ENCODE measurements at places on chromosomes 1 and 21.
A peak's percentile ranks its signal among the peaks of the same experiment; 100 is the strongest.

- no peak for DNase-seq
Observed at GRCh38 chr1:184291701-184292100, 95.1 kb upstream of the C1orf21 start.

- DNase-seq: no peak
Observed at GRCh38 chr1:247966532-247967204, 1.6 kb downstream of the OR2AK2 start.

DNA sequence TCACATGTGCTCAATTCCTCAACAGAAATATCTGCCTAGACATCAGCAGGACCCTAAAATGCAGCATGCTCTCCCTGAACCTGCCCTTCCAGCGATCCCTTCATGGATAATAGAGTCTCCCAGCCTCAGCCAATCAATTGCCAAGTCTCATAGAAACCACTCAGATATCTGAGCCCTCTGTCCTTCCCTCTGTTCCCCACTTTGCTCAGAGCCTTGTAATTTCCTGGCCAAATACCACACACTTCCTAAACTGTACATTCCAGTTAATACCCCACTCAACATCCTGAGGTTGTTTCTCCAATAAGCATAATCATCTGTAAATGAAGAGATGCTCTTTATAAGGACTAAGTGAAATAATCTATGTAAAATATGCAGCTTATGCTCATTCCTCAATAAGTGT lies 59.3 kb upstream of the PTGFRN start:
- no peak for DNase-seq

DNA sequence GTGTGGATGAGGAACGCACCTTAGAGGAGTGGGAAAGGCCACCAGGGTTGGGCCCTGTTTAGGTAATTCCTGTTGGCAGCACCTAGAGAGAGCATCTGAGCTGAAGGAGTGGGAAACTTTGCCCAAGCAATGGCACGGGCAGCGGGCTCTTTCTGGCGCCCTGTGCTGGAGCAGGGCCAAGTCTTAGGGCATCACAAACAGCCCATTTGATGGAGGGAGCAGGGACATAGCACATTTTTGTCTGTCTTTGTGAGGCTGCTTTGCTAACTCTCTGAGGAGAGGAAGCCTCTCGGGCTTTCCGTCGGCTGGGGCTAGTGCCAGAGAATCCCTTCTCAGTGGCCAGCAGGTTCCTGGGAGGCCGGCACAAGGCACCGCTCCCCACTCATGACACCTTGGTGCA lies 22.5 kb upstream of the CNTN2 start:
- no peak for DNase-seq

- DNase-seq: no peak
Observed at GRCh38 chr1:8259498-8260290, 58.2 kb upstream of the SLC45A1 start.

- DNase-seq: no peak
Observed at GRCh38 chr1:9065213-9065751, 4.2 kb downstream of the SLC2A5 start.

- DNase-seq: no peak
Observed at GRCh38 chr1:67955591-67955990, 94.8 kb downstream of the DIRAS3 start.

- no peak for DNase-seq
Observed at GRCh38 chr1:234665975-234666605, 56.1 kb upstream of the IRF2BP2 start.

- DNase-seq: peak; percentile 53
Observed at GRCh38 chr1:52140633-52141512, 1.0 kb upstream of the ZFYVE9 start.

- DNase-seq: no peak
Observed at GRCh38 chr1:107572674-107573211, 392.2 kb downstream of the VAV3 start.

DNA sequence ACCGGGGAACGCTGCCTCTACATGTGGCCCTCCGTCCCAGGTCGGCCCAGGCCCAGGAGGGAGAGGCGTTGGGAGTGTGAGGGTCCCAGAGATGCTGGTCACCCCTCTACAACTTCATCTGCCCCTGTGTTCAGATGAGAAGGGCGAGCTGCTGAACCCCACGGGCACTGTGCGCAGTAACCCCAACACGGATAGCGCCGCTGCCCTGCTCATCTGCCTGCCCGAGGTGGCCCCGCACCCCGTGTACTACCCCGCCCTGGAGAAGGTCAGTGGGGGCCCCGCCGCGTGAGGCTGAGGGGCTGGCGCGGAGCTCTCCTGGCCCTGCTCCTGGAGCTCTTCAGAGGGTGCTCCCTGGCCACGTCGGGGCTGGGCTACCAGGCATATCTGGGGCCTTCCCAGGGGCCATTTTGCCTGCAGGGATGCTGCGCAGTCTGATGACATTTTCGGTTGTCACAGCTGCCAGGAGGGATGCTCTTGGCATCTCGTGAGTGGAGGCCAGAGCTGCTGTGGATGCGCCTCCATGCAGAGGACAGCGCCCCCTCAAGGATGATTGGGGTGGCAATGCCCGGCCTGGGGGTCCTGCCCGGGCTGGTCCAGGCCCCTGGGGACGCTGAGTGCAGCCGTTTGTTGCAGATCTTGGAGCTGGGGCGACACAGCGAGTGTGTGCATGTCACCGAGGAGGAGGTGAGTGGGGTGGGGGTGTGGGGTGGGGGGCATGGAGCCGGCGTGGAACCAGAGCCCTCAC lies 68.6 kb downstream of the PIK3CD start:
- no peak for DNase-seq

GRCh38 chr1:104593413-104594187 lies 843.9 kb downstream of the AMY1C start:
- DNase-seq: peak; percentile 11

GRCh38 chr1:209103092-209103491 lies 480.4 kb upstream of the CAMK1G start:
- no peak for DNase-seq

GRCh38 chr1:221725735-221726672 lies 15.9 kb downstream of the DUSP10 start:
- peak; percentile 63 for DNase-seq

DNA sequence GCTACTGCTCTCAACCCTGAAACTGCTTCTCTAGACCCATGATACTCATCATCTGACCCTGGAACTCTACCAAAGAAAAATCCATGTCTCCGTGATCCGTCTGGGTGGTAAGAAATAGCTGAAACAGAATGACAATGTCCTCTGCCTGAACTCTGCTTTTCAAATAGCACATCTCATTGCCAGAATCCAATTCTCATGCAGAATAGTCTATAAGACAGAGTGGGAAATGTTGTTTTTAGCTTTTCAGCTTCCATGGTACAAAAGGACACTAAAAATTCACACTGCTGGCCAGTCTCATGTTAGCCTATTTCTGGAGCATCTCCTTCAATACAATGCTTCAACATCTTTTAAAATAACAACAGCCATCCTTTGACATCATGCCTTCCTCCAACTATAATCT lies 1355.8 kb upstream of the PRMT6 start:
- DNase-seq: no peak

GRCh38 chr21:34523019-34523555 lies 11.1 kb upstream of the KCNE1 start:
- no peak for DNase-seq

GRCh38 chr1:193747579-193747978 lies 561.2 kb upstream of the B3GALT2 start:
- no peak for DNase-seq

GRCh38 chr21:44703731-44704635 lies 7.0 kb downstream of the KRTAP10-12 start:
- no peak for DNase-seq

DNA sequence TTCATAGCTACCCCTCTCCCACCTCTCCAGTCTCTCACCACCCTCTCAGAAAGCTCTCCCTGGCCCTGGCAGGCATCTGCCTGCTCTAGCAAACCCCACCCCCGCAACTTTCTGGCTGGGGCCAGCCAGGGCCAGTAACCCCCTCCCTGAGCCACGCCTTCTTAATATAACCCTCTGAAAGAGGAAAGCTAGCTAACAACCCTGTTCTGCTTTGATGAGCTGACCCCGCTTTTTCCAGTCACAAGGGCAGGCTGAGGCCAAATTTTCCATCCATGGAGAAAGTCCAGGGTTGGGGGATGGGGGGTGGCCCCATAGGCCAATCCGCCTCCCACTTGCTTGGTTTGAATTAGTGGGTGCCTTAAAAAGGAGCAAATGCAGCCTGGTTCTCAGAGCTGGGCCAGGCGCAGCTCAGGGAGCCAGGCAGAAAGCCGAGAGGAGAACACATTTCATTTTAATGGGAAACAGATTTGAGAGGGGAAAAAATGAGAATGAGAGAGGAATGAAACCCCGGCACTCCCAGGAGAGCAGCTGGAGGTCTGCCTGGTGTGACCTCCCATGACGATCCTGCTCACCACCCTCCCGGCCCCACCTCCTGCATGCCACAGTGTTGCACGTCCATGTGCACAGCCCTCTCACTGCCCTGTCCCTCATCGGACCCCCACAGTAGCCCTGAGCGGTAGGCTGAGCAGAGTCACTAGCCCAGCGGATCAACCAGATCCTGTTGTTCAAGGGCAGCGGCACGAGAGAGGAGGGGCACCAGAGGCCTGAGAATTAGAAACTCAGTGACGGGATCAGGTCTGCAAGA lies 62.3 kb downstream of the OPTC start:
- no peak for DNase-seq

GRCh38 chr1:219909476-219909875 lies 18.9 kb downstream of the SLC30A10 start:
- DNase-seq: no peak

DNA sequence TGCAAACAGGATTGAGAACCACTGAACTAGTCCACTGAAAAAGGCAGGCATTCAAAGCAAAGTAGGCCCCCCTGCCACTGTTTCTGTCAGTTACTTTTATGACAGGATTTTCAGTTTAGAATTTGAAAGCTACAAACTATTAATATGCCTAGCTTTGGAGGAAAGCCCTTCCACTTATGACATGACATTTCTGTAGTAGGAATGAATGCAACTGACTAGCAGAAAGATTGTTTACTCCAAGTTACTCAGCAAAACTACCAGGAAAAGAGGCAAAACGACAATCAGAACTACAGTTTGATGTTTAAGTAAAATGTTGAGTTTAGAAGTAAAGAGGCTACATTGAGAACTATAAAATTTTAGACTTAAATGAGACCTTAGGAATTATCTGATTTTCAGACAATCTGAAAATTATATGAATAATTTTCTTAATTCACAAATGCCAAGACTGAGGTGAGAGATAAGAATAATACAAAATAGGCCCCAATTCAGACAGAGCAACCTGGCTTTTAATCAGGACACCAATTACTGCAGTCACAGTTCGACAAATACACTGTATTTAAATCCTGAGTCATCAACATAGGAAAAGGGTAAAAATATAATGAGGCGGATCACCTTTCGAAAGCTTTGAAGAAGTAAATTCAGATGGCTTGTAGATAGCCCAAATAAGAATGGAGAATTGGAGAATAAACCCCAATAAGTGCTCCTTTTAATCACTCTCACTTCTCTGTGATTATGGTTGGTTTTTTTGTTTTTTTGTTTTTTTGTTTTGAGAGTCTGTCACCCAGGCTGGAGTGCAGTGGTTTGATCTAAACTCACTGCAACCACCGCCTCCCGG lies 2.2 kb downstream of the PRKAB2 start:
- DNase-seq: no peak

DNA sequence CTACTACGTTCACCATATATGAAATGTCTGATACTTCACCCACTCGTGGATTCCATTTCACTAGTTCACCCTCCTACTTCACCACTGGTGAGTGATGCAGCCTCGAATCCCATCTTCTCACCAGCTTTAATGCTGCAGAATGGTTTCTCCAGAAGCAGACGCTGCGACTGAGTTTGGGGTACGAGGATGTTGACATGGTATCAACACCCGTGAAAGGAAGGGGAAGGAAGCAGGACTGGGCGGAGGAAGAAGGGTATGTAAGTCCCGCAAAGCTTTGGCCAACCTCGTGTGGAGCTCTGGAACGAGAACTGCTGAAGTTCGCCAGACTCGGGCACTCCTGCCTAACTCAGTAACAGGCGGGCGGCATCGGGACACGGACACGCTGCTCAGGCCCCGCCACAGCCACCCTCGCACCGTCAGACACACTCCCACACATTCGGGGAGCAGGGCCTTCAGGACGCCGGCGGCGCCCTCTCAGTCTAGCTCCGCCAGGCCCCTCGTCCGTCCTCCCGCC lies 833 bp upstream of the DIP2A start:
- peak; percentile 62 for DNase-seq

DNA sequence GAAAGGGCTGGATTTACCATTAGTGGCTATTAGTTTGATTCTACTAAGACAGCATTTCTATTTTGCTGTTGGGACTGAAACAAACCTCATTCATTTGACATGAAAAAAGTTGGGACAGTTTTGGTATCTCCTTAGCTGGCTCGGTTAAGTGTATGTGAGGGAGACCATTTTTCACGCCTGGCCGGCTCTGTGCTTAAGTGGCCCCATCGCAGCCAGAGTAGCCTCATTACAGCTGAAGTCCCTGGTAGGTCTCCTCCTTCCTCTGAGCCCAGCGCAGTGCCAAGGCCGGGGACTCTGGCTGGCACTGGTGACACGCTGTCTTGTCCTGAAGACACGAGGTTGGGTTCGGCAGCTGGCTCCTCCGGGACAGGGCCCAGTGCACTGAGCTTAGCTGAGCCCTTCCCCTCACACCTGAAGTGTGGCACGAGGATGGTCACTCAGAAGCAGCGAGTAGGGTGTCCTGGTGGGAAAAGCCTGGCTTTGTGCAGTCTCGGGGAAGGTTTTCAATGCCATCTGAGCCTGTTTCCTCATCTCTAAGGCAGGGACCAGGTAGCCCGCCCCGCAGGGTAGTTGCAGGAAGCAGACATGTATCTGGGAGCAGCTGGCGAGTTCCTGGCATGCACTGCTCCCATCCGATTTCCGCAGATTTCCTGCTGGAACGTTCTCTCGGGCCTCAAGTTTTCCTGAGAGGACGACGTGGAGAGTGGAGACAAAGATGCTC lies 196.5 kb downstream of the DYRK1A start:
- DNase-seq: no peak

DNA sequence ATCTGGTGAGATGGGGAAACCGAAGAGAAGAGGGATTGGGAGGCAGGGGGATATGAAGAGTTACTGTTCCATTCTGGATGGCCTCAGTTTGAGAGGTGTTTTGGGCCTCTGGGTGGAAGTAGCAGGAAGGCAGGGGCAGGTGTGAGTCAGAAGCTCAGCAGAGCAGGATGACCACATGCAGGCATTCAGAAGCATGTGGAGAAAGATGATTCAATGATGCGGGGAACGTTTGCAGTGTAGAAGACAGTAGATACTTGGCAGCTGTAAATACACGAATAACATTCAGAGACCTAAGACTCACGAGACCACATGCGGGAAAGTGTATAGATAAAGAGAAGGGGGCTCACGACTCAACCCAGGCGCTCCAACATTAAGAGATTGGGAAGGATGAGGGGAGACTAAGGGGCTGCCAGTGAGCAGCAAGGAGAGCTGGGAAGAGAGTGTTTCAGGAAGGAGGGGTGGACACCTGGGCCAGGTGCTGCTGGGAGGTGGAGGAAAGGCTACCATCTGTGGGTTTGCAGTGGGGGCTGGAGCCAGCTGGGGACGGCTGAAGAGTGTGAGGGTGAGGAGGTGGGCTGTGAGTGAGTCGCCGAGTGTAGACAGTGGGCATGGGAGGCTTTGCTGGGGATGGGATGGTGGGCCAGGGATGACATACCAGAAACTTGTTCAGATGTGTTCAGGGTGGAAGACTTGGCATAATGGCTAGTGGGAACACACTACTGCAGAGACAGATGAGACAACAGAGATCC lies 5.8 kb upstream of the EPS8L3 start:
- DNase-seq: no peak
